ENCODE measurements at places on chromosomes 16 and 17.

DNA sequence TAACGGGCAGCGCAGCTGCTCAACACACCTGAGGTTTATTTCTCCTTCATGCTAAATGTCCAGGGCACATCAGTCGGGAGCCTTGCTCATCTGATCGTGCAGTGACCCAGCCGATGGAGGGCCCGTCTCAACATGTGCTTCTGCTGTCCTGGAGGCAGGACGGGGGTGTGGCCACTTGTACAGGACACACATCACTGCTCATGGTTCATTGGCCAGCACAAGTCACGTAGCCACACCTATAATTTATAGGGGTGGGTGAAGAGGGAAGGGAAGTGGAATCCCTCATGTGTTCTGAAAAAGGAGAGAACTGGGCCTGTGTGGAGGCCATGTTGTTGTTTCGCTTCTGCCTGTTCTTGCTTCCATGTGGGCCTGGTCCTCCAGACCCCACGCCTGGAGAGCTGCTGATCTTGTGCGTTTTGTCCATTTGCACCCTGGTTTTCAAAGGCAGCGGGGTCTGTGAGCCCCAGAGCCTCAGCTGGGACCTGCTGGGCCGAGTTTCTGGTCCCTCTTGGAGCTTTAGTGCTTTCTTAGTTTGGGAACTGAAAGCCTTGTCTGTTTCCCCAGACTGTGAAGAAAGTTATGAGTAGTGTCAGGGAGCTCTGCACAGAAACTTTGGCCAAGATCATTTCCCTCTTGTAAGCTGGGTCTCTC, 60.5 kb downstream of the CMIP start:
- DNase-seq = no peak

DNA sequence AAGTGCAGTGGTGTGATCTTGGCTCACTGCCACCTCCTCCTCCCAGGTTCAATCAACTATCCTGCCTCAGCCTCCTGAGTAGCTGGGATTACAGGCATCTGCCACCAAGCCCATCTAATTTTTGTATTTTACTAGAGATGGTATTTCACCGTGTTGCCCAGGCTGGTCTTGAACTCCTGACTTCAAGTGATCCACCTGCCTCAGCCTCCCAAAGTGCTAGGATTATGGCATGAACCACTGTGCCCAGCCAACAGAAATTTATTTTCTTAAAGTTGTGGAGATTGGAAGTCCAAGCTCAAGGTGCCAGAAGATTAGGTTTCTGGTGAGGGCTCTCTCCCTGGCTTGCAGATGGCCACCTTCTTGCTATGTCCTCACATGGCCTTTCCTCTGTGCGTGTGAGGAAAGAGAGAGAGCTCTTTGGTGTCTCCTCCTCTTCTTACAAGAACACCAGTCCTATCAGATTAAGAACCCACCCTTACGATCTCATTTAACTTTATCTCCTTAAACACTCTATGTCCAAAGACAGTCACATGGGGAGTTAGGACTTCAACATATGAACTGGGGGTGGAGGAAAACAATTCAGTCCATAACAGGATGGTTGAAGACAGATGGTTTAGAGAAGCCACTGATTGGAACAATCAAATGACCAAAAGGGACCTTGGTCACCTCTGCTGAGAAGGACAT, 31.8 kb downstream of the C16orf82 start:
- no peak for DNase-seq

- DNase-seq = no peak
Measured at GRCh38 chr16:58836427-58836826, 102.3 kb upstream of the GOT2 start.

GRCh38 chr16:61295311-61295710, 740.9 kb downstream of the CDH8 start:
- DNase-seq = no peak

DNA sequence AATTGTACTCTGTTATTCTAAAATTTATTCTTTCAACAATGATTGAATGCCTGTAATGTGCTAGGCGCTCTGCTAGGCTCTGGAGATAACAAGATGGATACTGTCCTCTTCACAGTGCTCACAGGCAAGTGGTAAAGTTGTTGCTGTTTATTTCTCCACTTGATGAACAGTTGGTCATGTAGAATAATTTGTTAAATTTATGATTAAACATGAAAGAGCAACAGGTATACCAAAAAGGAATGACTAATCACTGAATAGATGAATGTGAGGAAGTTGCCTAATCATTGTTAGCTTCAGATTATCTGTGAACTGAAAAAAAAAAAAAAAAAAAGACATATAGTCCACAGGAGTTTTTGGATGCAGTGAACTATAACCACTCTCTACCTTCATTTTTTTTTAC, 62.3 kb downstream of the NFATC3 start:
- no peak for DNase-seq

DNA sequence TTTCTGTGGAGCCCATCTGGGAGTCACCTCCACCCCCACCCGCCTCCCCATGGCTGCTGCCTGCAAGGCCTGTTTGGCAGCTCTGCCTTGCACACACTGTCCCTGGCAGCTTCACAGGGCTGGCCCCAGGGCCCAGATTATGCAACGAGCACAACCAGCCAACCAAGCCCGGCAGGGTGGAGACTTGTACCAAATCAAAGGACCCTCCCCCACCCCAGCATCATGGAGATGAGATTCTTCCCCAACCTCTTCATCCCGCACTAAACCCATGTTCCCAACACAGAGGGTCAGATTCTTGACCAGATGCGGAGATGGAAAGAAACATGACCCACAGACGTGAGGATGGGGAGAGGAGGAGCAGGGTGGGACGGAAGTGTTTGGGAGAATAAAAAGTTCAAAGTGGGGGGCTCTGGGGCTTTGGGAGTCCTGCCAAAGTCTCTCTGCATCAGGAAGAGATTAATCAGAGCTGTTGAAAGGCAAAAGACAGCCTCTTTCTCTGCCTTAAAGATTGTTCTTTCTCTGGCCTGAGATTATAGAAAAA, 3.8 kb downstream of the SMARCD2 start:
- no peak for DNase-seq

DNA sequence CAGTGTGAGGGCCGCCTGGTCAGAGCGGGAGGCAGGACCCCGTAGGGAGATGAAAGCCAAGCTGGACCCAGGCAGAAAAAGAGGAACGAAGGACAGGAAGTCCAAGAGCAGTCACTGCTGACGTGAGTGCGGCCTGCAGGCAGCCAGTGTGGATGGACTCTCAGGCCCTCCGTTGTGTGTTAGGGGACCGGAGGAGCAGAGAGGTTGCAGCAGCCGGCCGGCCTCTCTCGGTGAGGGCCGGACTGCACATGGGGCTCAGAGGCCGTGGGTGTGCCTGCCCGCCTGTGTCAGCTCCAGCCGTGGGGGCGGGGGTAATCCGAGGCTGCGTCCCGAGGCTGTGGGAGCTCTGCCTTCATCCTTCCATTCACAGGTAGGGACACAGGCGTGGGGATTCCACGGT, 67.4 kb downstream of the JPH3 start:
- DNase-seq = no peak

DNA sequence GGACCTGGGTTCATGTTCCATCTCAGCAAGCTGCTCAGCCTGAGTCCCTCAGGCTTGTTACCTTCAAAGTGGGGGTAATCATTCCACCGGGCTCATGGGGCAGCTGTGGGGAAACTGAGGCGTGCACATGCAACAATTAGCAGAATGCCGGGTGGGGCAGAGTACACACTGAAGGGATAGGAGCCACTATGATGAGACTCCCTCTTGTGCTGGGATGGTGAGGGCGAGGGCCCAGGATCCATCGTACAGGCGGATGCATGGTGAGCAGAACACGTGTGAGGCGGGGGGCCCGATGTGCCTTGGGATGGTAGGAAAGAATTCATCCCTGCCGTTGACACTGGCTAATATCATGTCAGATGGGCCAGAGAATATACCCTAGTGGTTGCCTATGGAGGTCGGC, 25.5 kb upstream of the MAP3K14 start:
- no peak for DNase-seq

DNA sequence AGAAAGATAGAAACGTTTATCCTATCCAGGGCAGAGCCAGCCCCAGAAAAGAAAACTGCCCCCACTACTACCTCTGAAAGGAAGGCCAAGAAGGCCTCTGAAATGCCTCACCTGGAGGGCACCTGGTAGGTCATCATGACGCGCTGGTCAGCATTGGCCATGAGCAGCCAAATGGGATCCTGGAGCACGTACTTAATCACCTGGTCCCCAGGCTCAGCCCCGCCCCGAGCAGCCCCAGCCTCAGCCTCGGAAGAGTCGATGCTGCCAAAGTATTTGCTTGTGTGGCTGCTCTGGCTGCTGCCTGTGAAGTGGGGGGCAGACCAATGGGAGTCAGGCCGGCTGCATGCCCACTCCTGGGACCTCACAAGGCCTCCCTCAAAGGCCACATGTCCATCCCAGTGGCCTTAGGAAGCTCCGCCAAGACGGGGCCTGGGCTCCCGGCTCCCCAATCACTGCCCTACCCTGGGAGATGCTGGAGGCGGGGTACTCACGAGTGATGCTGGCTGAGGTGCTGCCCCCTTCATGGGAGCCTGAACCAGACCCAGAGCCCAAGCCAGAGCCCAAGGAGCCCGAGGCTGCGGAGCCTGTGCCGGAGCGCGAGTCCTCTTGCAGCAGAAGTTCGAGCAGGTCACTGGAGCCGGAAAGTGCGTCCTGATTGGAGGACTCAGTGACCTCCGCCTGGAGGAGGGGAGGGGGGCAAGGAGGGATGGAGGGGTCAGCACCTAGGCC, 9.9 kb downstream of the PER1 start:
- no peak for DNase-seq

- no peak for DNase-seq
Measured at GRCh38 chr16:83802135-83802534, 5.6 kb upstream of the HSBP1 start.

GRCh38 chr17:81239714-81240555, 817 bp downstream of the NDUFAF8 start:
- no peak for DNase-seq

- no peak for DNase-seq
Measured at GRCh38 chr16:15942931-15943690, 6.3 kb upstream of the ABCC1 start.

- no peak for DNase-seq
Measured at GRCh38 chr17:78343187-78343542, 16.7 kb downstream of the SOCS3 start.
